Left renal pelvis (tissue), 4 donors: ENCODE measurements at places on chromosomes 1 and 21.

DNA sequence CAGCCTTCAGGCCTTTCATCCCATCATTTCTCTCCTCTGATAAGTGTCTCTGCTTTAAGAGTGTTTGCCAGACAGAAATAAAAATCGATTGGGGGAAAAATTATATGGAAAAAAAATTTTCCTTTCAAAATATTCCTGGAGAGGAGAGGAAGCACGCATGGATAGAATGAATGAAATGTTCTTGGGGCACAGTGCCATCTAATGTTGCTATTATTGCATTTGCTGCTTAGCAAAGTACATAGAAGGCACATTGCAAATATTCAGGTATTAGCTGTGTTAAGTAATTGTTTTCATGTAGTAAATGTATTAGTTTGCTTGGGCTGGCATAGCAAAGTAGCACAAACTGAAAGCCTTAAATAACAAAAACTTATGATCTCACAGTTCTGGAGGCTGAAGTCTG lies 18.1 kb downstream of the B3GALT5 start:
- DNase-seq: no peak

DNA sequence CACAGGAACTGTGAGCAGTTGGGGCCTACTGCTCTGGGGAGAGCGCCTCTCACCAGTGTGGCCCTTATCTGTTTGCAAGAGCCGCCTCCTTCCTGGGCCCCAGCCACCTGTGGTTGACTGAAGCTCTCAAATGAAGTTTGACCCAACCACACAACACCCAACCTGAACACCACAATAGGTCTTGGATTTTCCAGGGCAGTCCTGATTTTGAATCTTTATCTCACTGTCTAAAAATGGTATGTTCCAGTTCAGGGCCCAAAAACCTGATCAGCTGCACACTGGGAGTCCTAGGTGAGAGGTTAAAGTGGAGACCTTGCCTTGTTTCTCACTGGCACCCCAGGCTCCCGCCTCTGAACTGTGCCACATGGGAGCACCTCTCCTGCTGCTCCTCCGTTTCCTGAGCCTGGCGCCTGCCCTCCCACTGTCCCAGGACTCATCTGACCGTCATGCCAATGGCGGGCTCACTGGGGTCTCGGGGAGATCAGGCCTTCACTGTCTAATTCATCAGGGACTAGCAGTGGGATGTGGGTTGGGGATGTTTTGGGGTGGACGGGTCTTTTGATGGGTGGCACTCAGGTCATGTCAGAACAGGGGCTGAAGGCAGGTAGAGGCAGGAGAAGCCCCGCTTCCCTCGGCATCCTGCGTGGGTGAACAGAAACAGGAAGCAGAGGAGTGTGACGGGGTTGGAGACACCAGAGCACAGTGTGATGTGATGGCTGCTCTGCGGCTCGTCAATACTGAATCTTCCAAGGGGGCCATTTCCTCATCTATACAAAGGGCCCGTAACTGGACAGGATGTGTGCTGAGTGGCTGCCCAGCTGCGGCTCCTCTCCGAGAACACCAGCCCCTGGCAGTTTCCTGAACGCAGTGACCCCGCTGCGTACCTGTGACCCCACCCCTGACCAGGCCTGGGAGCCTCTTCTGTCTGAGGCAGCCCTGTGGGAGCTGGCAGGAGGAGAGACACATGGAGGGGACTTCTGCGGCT lies 59.6 kb upstream of the ITPKB start:
- no peak for DNase-seq

GRCh38 chr1:178564086-178564782 lies 51.3 kb downstream of the TEX35 start:
- no peak for DNase-seq

DNA sequence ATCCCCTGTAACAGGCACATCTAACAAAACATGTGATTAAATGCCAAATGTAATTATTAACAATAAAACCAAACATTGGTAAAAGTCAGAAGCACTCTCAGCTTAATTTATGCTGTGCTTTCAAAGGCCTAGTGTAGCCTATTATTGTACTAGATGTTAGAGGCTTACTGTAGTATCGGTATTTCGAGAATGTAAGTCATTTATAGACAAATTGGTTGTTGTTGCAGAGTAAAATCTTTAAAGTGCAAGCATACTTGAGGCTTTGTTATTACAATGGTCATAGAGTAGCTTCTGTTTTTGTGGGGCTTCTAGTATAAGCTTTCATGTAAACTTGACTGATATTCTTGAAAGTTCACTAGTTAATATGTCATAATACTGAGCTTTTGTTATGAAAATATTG lies 965.8 kb downstream of the PLA2G4A start:
- DNase-seq: no peak
